GM20000 (cell line): ENCODE measurements at places on chromosomes 12 and 14.

DNA sequence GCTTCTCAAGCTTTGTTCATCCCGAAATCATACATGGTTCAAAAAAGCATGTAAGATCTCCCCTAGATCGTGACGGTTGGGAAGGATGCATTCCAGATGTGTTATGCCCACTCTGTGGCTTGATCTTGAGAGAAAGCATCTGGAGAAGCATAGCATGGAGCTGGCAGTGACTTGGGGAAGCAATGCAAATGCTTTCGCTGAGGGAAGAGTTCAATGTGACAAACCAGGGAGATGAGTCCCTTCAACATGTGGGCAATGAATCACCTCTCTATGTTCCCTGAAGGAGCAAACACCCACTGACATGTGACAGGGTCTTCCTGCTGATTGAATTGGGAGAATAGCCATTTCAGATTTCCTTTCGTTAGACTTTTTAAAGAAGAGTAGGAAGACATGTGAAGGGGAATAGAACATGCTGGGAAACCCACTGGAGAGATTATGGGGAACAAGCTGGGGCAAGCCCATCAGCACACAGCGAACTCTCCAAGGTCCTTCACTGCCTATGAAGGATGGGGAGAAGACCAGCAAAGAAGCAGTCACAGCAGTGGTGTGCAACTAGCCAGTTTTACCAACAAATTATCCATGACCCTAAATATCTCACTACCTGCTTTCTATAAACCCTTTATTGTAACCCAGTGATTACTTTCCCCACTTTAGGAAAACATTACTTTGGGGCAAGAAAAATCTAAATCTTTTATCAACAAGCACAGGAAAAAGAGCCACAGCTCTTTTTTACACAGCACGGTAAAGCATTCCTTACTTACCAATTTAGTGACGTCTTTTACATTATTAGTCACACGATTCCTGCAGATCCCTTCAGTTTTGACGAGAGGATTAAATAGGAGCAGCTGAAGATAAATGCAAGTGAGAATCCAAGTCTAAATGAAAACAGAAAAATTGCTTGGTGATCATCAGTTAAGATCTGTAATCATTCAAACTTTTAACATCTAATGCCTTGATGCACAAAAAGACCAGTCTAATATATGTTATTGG lies 35.0 kb downstream of the KITLG start:
- DNase-seq: no peak

- DNase-seq: no peak
Measured at GRCh38 chr14:91396013-91396660, 21.5 kb downstream of the CCDC88C start.

- DNase-seq: no peak
Measured at GRCh38 chr14:35301735-35302528, 9.8 kb downstream of the PSMA6 start.

DNA sequence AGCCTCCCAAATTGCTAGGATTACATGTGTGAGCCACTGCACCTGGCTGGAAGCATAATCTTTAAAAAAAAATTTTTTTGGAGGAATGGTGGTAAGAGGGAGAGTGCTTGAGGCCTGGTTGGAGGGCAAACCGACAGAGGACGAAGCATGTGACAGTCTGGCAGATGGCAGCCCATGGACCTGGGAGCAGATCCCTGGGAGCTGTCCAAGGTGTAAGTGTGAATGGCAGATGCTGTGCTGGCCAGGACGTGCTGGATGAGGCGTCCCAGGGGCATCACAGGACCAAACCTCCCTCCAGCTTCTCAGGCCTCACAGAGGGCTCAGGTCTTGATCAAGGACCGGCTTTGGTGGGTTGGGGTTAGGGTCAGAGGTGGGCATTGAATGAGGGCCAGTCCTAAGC lies 128.4 kb upstream of the NCOR2 start:
- DNase-seq: no peak

GRCh38 chr12:98345308-98345876 lies 170.0 kb upstream of the TMPO start:
- no peak for DNase-seq
